Fibroblast of the aortic adventitia (primary cell): ENCODE measurements at places on chromosomes 6 and 20. TPM values are rescaled to one million over a fixed set of nuclear protein-coding genes. Genes with fewer than 3 reads are reported as not detected.

DUSP15 gene
- total RNA-seq, result 9.9 TPM in 1 of 2 replicates, not detected in the other

HLA-DRB1 gene
- total RNA-seq, result 0.09 and 0.90 TPM in 2 replicates

OR2J3 gene
- total RNA-seq, result not detected in 2 replicates

CDH4 gene
- total RNA-seq, result 0.18 and 0.25 TPM in 2 replicates

OTOR gene
- not detected in 2 replicates for total RNA-seq

KCNK15 gene
- total RNA-seq, result 4.2 and 8.5 TPM in 2 replicates

SLC52A3 gene
- not detected in 2 replicates for total RNA-seq

NFATC2 gene
- total RNA-seq, result 0.36 and 0.41 TPM in 2 replicates

MPIG6B gene
- total RNA-seq, result not detected in 2 replicates

FNDC1 gene
- total RNA-seq, result 0.16 and 1.6 TPM in 2 replicates

PLG gene
- 2.9 TPM in 1 of 2 replicates, not detected in the other for total RNA-seq

MEP1A gene
- not detected in 2 replicates for total RNA-seq

FAM209B gene
- not detected in 2 replicates for total RNA-seq

LIN28B gene
- total RNA-seq, result not detected in 2 replicates

DNMT3B gene
- 1.1 and 3.3 TPM in 2 replicates for total RNA-seq

CGA gene
- not detected in 2 replicates for total RNA-seq

CBFA2T2 gene
- 7.6 and 11.7 TPM in 2 replicates for total RNA-seq

SLC17A2 gene
- total RNA-seq, result 0.09 TPM in 1 of 2 replicates, not detected in the other

SLC22A7 gene
- total RNA-seq, result not detected in 2 replicates

NNAT gene
- 0.36 and 2.8 TPM in 2 replicates for total RNA-seq

TMEM244 gene
- total RNA-seq, result 0.45 TPM in 1 of 2 replicates, not detected in the other

GTF3C6 gene
- 37.0 and 77.0 TPM in 2 replicates for total RNA-seq

DEFB132 gene
- total RNA-seq, result not detected in 2 replicates

SMOC2 gene
- total RNA-seq, result 0.09 TPM in 1 of 2 replicates, not detected in the other

SAPCD1 gene
- total RNA-seq, result 0.90 and 6.2 TPM in 2 replicates

ANGPT4 gene
- total RNA-seq, result not detected in 2 replicates

TAAR1 gene
- total RNA-seq, result not detected in 2 replicates

SYCP2L gene
- under 0.01 TPM in 1 of 2 replicates, not detected in the other for total RNA-seq

TFAP2D gene
- total RNA-seq, result 5.1 TPM in 1 of 2 replicates, not detected in the other

EPPIN gene
- total RNA-seq, result not detected in 2 replicates

SIRPB2 gene
- total RNA-seq, result not detected in 2 replicates

SFTA2 gene
- total RNA-seq, result not detected in 2 replicates

TEAD3 gene
- total RNA-seq, result 4.6 and 11.6 TPM in 2 replicates

CDH26 gene
- total RNA-seq, result 0.09 TPM in 1 of 2 replicates, not detected in the other

TENT5A gene
- total RNA-seq, result 40.0 and 56.5 TPM in 2 replicates

MRAP2 gene
- 0.33 and 5.8 TPM in 2 replicates for total RNA-seq

MYLK2 gene
- 0.18 TPM in 1 of 2 replicates, not detected in the other for total RNA-seq

BMP6 gene
- 1.3 and 10.5 TPM in 2 replicates for total RNA-seq

SIM1 gene
- under 0.01 TPM in 1 of 2 replicates, not detected in the other for total RNA-seq

METTL24 gene
- 0.09 and 0.16 TPM in 2 replicates for total RNA-seq

SOBP gene
- 7.4 and 7.9 TPM in 2 replicates for total RNA-seq

SLC24A3 gene
- 0.57 TPM in 1 of 2 replicates, not detected in the other for total RNA-seq

SAMD3 gene
- total RNA-seq, result 9.1 and 33.9 TPM in 2 replicates

APOBEC2 gene
- total RNA-seq, result 0.16 TPM in 1 of 2 replicates, not detected in the other

TRIM26 gene
- total RNA-seq, result 32.4 and 41.9 TPM in 2 replicates

ZNF165 gene
- total RNA-seq, result 0.45 and 0.65 TPM in 2 replicates

OLIG3 gene
- 0.74 TPM in 1 of 2 replicates, not detected in the other for total RNA-seq

MYCT1 gene
- total RNA-seq, result 0.65 and 2.6 TPM in 2 replicates

GUCA1A gene
- total RNA-seq, result not detected in 2 replicates

PAQR8 gene
- 3.5 and 8.6 TPM in 2 replicates for total RNA-seq

SAMD5 gene
- total RNA-seq, result 0.09 and 0.16 TPM in 2 replicates

POM121L2 gene
- not detected in 2 replicates for total RNA-seq

ATAT1 gene
- 0.16 and 5.6 TPM in 2 replicates for total RNA-seq
